ENCODE measurements at places on chromosomes 1 and 21. TPM values are rescaled to one million over a fixed set of nuclear protein-coding genes. Genes with fewer than 3 reads are reported as not detected.

- no peak overlapping the region for H3K27ac ChIP-seq
- no peak overlapping the region for H3K4me3 ChIP-seq
- no peak for DNase-seq
- no peaks in the 10 kb centered on the region for H3K4me1 ChIP-seq
- H3K36me3 ChIP-seq = peaks cover 38% of the 10 kb centered on the region
Observed at GRCh38 chr1:33149453-33150190, 32.2 kb downstream of the TRIM62 start.

DNA sequence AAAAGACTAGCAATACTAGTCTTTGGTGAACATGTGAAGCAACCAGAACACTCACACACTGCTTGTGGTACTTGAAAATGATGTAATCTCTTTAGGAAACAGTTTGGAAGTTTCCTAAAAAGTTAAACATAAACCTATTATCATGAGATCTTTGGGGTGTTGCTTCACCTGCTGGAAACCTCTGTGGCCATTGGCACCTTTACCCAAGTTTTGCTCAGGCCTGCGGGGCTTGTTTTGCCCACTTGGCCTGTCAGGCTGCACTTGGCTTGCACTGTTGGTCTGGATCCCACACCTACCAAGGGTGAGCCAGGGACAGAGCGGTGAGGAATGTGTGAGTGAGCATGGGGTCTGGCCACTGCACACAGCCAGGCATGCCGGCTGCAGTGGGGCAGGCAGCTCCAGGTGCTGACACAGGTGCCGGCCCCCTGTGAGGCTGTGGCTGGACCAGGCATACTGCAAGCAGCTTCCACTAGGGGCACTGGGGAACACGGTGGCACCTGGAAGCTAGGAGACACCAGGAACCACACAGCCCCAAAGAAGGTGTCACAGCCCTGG lies 14.4 kb upstream of the FNBP1L start:
- no peak overlapping the region for H3K4me3 ChIP-seq
- peaks cover 18% of the 10 kb centered on the region for H3K27me3 ChIP-seq
- DNase-seq = no peak
- H3K36me3 ChIP-seq = no peaks in the 10 kb centered on the region
- H3K4me1 ChIP-seq = no peaks in the 10 kb centered on the region
- no peak overlapping the region for H3K27ac ChIP-seq

- no peaks in the 10 kb centered on the region for H3K27me3 ChIP-seq
- DNase-seq = no peak
- H3K4me3 ChIP-seq = no peak overlapping the region
- no peak overlapping the region for H3K27ac ChIP-seq
- H3K36me3 ChIP-seq = no peaks in the 10 kb centered on the region
- no peaks in the 10 kb centered on the region for H3K4me1 ChIP-seq
Observed at GRCh38 chr1:246492611-246493245, 14.4 kb downstream of the SMYD3 start.

DNA sequence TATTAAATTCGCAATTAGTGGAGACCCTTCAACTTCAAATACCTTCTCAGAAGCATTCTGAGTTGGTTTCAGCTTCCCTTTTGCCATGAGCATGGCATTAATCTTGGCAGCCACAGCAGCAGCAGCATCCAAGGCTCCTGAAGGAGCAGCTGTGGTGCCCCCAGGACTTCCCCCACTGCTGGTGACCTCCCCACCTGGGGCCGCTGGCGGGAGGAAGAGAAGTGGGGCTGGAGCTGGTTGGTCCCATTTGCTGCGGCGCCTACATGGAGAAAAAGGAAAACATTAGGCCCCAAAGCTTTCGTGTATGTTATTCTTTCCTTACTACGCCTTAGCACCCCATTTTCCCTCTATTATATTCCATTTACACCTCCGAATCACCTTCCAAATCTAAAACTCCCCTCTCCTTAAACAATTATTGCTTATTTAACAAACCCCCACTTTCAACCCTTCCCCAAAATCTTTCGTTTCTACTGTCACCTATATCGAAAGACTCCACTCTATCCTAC lies 569 bp downstream of the KHDC4 start:
- H3K36me3 ChIP-seq = peaks cover 43% of the 10 kb centered on the region
- peaks cover 21% of the 10 kb centered on the region for H3K4me1 ChIP-seq
- DNase-seq = no peak
- no peaks in the 10 kb centered on the region for H3K27me3 ChIP-seq
- peak overlapping the region; percentile 77 for H3K27ac ChIP-seq
- H3K4me3 ChIP-seq = peak overlapping the region; percentile 66

DNA sequence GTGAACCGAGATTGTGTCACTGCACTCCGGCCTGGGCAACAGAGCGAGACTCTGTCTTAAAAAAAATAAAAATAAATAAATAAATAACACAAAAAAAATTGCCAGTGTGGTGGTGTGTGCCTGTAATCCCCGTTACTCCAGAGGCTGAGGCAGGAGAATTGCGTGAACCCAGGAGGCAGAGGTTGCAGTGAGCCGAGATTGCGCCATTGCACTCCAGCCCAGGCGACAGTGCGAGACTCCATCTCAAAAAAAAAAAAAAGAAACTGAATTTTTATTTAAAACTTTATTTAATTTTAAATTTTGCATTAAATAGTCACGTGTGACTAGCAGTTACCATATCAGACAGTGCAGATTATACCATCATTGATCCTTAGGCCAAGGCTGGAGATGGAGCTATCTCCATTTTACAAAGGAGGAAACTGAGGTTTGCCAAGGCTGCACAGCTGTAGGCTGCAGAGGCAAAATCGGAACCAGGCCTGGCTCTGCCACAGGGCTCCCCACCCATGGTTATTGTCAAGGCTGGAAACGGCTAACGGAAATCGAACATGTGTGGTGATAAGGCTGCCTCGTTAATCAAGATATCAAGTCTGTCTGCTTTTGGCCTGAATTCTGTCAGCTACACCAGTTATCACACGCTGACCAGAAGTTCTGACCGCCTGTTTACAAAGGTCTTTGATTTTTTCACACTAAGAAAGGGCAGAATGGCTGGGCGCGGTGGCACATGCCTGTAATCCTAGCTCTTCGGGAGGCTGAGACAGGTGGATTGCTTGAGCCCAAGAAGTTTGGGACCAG lies 20.5 kb downstream of the HSPG2 start:
- H3K27me3 ChIP-seq = no peaks in the 10 kb centered on the region
- no peak for DNase-seq
- no peaks in the 10 kb centered on the region for H3K4me1 ChIP-seq
- H3K36me3 ChIP-seq = no peaks in the 10 kb centered on the region
- H3K27ac ChIP-seq = no peak overlapping the region

DNA sequence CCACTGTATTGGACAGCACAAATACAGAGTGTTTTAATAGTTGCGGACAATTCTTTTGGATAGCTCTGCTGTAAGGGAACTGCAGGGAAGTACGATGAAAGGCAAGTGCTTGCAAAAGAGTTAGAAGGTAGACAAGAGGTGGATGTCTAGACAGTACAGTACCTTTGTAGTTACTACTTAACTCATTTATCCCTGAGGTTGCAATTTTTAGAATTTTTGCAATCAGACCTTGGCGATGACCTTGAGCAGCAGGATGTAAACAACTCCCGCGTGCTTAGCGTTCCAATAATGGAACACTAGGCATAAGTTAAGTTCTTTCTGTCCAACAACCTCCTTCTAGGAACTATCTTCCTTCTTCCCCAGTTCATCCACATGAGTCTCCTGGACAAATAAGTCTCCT lies 1.9 kb upstream of the SYT14 start:
- H3K4me3 ChIP-seq = no peak overlapping the region
- no peak overlapping the region for H3K27ac ChIP-seq
- H3K36me3 ChIP-seq = no peaks in the 10 kb centered on the region
- H3K4me1 ChIP-seq = peaks cover 6% of the 10 kb centered on the region
- peaks cover 14% of the 10 kb centered on the region for H3K27me3 ChIP-seq

DNA sequence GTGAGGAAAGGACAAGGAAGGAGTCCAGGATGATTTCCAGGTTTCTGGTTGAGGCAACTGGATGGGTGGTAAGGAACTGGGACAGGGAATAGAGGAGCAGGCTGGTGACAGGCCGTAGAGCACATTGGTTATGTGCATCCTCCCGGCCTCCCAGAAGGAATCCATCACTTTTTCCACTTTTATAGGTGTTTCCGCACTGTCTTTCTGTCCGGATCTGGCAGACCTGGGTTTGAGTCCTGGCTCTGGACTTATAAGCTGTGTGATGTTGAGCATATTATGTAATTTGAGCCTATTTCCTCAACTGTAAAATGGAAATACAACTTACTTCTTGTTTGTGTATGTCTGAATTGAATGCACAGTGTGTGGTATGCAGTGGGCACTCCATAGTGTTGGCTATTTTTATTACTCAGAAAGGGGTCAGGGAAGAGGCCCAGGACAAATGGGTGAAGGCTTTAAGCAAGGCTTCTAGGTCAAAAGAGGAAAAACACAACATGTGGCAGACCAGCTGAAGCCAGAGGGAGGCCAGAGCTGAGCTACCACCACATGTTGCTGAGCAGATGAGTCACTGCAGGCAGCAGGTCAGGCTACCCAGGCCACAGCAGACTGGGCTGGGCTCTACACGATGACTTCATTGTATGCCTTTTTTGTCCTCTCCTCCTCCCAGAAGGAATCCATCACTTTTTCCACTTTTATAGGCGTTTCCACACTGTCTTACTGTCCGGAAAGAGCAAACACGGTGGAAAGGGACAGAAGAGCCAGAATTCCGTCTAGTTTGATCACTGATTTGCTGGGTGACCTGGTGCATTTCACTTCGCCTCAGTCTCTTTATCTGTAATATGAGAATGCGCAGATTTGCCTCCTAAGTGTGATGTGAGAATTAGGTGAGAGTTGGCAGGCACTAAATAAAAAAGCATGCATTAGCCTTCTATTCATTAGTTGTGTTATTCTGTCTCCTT lies 791 bp upstream of the MAST2 start:
- H3K27ac ChIP-seq = no peak overlapping the region
- H3K4me3 ChIP-seq = peak overlapping the region; percentile 25
- no peak for DNase-seq

DNA sequence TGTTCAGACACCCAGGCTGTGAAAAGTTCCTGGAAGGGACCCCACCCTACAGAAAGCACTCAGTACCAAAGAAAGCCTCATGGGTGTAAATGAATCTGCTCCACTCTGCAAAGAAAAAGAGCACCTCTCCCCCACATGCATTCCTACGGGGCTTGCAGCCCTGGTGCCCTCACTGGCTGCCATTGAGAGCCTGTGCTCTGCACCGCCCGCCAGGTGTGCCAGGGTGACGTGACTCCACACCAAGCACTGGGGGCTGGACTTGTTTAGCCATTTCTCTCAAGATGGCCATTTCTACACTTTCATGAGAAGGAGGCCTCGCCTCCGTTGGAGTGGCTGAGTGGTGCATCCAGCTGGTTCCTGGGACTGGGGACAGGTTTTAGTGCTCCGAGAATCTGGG lies 380.5 kb upstream of the VAMP3 start:
- no peak for DNase-seq
- no peak overlapping the region for H3K27ac ChIP-seq
- H3K4me3 ChIP-seq = no peak overlapping the region
- H3K4me1 ChIP-seq = no peaks in the 10 kb centered on the region

DNA sequence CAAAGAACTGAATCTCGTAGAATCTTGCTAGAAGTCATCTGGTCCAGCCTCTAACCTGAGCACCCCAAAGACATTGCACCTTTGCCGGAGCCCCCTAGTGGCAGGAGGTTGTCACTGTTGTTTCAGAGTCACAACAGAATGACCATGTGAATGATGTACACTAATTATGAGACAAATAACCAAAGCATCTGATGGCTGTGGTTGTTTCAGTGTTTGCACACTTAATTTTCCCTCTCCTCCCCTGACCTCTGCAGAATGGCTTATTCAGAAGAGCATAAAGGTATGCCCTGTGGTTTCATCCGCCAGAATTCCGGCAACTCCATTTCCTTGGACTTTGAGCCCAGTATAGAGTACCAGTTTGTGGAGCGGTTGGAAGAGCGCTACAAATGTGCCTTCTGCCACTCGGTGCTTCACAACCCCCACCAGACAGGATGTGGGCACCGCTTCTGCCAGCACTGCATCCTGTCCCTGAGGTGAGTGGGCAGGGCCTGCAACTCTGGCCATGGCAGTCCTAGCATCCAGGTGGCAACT lies 26.4 kb downstream of the TRAF5 start:
- peak; percentile 40 for DNase-seq
- no peaks in the 10 kb centered on the region for H3K36me3 ChIP-seq

GRCh38 chr1:239630767-239631166 lies 244.4 kb downstream of the CHRM3 start:
- H3K36me3 ChIP-seq = no peaks in the 10 kb centered on the region
- H3K4me3 ChIP-seq = no peak overlapping the region
- H3K27me3 ChIP-seq = no peaks in the 10 kb centered on the region
- H3K4me1 ChIP-seq = no peaks in the 10 kb centered on the region
- H3K27ac ChIP-seq = no peak overlapping the region

- H3K36me3 ChIP-seq = peaks cover 51% of the 10 kb centered on the region
- DNase-seq = no peak
- H3K4me1 ChIP-seq = peaks cover 93% of the 10 kb centered on the region
Observed at GRCh38 chr21:44087426-44088400, 19.5 kb upstream of the PWP2 start.

GRCh38 chr1:228281631-228282328 lies 73.9 kb downstream of the OBSCN start:
- H3K27me3 ChIP-seq = no peaks in the 10 kb centered on the region
- no peaks in the 10 kb centered on the region for H3K4me1 ChIP-seq
- no peak for DNase-seq
- no peak overlapping the region for H3K4me3 ChIP-seq
- H3K27ac ChIP-seq = no peak overlapping the region

DNA sequence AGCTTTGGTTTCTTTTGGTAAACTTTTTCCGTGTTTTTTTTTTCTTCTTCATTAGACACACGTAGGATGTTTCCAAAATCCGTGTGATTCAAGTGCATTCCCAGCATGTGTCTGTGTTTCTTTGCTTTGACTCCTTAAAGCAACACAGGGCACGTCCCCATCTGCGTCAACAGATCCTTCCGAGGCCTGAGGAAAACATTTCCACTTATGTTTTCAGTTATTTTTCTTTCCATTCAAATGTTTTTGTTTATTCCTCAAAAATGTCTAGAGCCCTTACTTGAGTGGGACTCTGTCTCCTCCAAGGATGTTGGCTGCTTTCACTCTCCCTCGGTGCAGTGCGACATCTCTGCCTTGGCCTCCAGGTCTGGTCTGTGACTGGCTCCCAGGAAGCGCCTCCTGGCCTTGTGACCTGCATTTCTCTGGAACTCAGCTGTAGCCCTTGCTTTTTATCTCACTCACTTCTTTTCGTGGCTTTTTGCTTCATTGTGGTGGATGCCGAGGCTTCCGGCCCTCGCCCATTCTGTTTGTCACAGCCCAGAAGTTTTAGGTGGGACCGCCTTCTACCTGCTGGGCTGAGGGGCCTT lies 31.3 kb upstream of the SLC19A1 start:
- H3K36me3 ChIP-seq = no peaks in the 10 kb centered on the region
- H3K4me3 ChIP-seq = no peak overlapping the region
- H3K4me1 ChIP-seq = no peaks in the 10 kb centered on the region
- DNase-seq = no peak
- no peak overlapping the region for H3K27ac ChIP-seq
- H3K27me3 ChIP-seq = no peaks in the 10 kb centered on the region

- H3K27me3 ChIP-seq = no peaks in the 10 kb centered on the region
- H3K4me3 ChIP-seq = no peak overlapping the region
- DNase-seq = no peak
- H3K36me3 ChIP-seq = peaks cover 10% of the 10 kb centered on the region
Observed at GRCh38 chr1:54238353-54239034, 38.5 kb downstream of the MRPL37 start.

The TRIM58 gene
- total RNA-seq = 0.47 TPM

The HES3 gene
- total RNA-seq = not detected

The AMPD1 gene
- total RNA-seq = not detected

The S100A1 gene
- total RNA-seq = not detected

The DNALI1 gene
- 0.16 TPM for total RNA-seq

The VASH2 gene
- 0.85 TPM for total RNA-seq

The C1orf210 gene
- 0.32 TPM for total RNA-seq

The SIPA1L2 gene
- 1.2 TPM for total RNA-seq

The GBP6 gene
- total RNA-seq = 0.13 TPM

The SLC25A34 gene
- total RNA-seq = 4.1 TPM
